Ovary (tissue), 10 donors: ENCODE measurements at places on chromosomes 6 and 20. TPM values are rescaled to one million over a fixed set of nuclear protein-coding genes. Genes with fewer than 3 reads are reported as not detected.

- no peaks in the 10 kb centered on the region for H3K36me3 ChIP-seq
- DNase-seq: no peak
- H3K4me3 ChIP-seq: no peak overlapping the region
- no peaks in the 10 kb centered on the region for H3K27me3 ChIP-seq
Measured at GRCh38 chr6:104229057-104229456, 630.7 kb downstream of the HACE1 start.

- no peak for DNase-seq
- no peaks in the 10 kb centered on the region for H3K4me1 ChIP-seq
- no peaks in the 10 kb centered on the region for H3K36me3 ChIP-seq
- H3K4me3 ChIP-seq: no peak overlapping the region
Measured at GRCh38 chr20:42895020-42895419, 294.7 kb downstream of the PTPRT start.

DNA sequence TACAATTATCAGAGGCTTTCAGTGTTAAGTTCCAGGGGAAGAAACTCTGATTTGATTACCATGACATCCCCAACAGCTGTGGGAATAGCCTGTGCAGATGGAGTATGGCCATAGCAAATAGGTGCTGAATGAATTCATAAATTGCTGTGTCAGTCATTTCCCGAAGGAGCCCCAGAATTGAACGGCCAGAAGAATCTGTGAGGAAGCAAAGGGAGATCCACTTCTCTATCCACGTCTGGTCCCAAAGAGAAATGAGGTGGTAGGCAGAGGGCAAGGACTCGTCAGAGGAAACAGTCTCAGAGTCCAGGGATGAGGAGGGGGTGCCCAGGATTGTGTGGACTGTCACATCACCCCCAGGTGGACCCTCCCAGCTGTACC lies 3.1 kb upstream of the TAF8 start:
- peak overlapping the region; percentile 82 for H3K27ac ChIP-seq
- DNase-seq: no peak
- no peaks in the 10 kb centered on the region for H3K27me3 ChIP-seq

DNA sequence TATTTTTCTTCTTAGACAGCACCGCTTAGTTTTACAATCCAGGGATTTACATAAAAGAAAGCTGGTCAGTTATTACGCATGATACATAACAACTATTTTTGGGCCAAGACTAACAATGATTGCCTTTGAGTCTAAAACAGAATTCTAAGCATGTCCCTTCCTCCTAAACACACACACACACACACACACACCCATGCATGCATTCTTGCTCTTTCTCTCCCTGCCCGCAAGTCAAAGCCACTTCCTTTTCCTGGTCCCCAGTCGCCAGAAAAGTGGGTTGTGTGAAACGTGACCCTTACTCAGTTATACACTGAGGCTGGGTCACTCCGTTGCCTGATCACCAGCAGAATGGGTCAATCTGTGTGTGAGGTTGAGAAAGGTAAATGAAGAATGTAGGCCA lies 31.4 kb downstream of the FYN start:
- no peak overlapping the region for H3K4me3 ChIP-seq
- no peak overlapping the region for H3K27ac ChIP-seq
- no peaks in the 10 kb centered on the region for H3K36me3 ChIP-seq
- H3K27me3 ChIP-seq: no peaks in the 10 kb centered on the region

GRCh38 chr20:57619051-57619831 lies 985 bp downstream of the ZBP1 start:
- H3K36me3 ChIP-seq: no peaks in the 10 kb centered on the region
- no peaks in the 10 kb centered on the region for H3K4me1 ChIP-seq
- H3K4me3 ChIP-seq: no peak overlapping the region
- no peak overlapping the region for H3K27ac ChIP-seq
- no peak for DNase-seq

GRCh38 chr20:11355345-11355744 lies 562.3 kb upstream of the BTBD3 start:
- H3K36me3 ChIP-seq: no peaks in the 10 kb centered on the region
- no peaks in the 10 kb centered on the region for H3K27me3 ChIP-seq
- no peaks in the 10 kb centered on the region for H3K4me1 ChIP-seq
- no peak for DNase-seq

DNA sequence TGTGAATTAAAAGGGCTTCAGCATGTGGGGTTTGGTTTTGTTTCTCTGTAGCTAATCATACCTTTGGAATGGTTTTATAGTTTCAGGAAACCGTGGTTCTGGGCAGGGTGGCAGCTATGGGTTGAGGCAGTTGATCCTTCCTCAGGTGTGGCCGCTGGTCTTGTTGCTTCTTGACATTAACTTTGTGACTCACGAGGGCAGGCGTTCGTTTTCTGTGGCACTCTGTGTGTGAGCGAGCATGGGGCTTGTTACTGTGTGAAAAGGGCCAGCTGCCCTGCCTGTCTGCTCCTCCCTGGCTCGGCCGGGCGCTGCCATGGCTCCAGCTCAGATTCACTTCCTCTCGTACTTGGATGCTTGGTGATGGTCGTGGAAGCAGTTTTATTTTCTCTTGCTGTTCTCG lies 16.2 kb downstream of the DNAJC5 start:
- no peaks in the 10 kb centered on the region for H3K27me3 ChIP-seq
- no peak for DNase-seq
- no peaks in the 10 kb centered on the region for H3K36me3 ChIP-seq
- H3K4me1 ChIP-seq: peaks cover 6% of the 10 kb centered on the region
- no peak overlapping the region for H3K27ac ChIP-seq

- H3K4me1 ChIP-seq: peaks cover 7% of the 10 kb centered on the region
- no peaks in the 10 kb centered on the region for H3K36me3 ChIP-seq
- no peak for DNase-seq
- H3K27ac ChIP-seq: no peak overlapping the region
- H3K27me3 ChIP-seq: no peaks in the 10 kb centered on the region
- no peak overlapping the region for H3K4me3 ChIP-seq
Measured at GRCh38 chr20:5031206-5031557, 29.9 kb upstream of the SLC23A2 start.

Gene SIRPA
- 30.8 TPM for total RNA-seq

GRCh38 chr6:43575105-43575771 lies 600 bp downstream of the XPO5 start:
- H3K36me3 ChIP-seq: no peaks in the 10 kb centered on the region
- no peaks in the 10 kb centered on the region for H3K27me3 ChIP-seq
- H3K4me3 ChIP-seq: peak overlapping the region; percentile 95
- DNase-seq: no peak
- H3K27ac ChIP-seq: no peak overlapping the region

DNA sequence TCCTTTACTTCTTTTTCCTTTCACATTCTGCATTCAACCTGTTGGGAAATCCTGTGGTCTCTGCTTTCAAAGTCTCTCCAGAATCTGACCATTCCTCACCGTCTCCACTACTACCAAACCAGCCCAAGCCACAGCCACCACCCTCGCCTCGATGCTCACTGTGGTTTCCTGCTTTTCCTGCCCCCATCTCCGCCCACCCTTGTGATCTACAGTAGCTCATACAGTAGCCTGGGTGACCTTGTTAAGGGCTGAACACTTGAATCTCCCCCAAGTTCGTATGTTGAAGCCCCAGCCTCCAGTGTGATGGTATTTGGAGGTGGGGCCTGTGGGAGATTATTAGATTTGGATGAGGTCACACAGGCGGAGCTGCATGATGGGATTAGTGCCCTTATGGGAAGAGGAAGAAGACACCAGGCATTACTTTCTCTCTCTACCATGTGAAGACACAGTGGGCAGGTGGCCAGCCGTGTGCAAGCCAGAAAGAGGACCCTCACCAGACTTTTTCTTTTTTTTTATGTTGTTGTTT lies 189.0 kb upstream of the UST start:
- H3K27me3 ChIP-seq: no peaks in the 10 kb centered on the region
- no peak overlapping the region for H3K27ac ChIP-seq
- no peak for DNase-seq
- no peak overlapping the region for H3K4me3 ChIP-seq
- H3K4me1 ChIP-seq: peaks cover 1% of the 10 kb centered on the region

Gene TCEA2
- 71.9 TPM for total RNA-seq

DNA sequence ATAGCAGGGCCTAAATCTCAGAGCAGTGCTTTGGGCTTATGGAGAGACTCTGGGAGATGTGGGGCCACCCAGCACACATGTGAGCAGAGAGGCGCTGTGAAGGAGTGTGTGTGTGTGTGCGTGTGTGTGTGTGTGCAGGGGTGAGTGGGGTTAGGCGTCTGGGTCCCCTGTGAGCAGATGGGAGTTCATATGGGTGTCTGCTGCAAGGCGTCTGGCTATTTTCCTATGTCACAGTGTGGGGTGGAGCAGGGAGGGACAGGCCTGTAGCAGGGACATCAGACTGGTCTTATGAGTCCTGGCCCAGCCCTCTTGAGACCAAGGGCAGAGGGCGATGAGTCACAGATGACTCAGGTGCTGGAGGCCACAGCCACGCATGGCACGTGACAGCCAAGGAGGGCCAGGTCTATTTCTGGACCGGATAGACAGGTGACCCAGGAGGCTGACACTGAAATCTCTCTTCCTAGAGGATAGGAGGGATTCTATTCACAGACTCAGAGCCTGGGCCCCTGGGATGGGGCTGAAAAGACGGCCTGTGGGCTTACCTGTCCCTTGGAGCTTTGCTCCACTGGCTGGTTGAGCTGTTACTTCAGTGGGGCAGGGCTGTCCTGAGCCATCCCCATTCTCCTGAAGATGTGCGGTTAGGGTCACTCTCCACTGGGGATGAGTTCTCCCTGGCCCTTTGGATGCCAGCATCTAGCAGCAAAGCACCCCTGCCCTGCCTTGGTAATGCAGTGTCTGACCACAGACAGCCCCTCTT lies 28.9 kb downstream of the VEGFA start:
- H3K4me1 ChIP-seq: no peaks in the 10 kb centered on the region
- H3K36me3 ChIP-seq: no peaks in the 10 kb centered on the region
- H3K27ac ChIP-seq: no peak overlapping the region
- DNase-seq: no peak
- no peak overlapping the region for H3K4me3 ChIP-seq
- H3K27me3 ChIP-seq: no peaks in the 10 kb centered on the region

Gene BAK1
- total RNA-seq: 9.9 TPM

GRCh38 chr20:48760403-48760983 lies 67.3 kb downstream of the PREX1 start:
- no peaks in the 10 kb centered on the region for H3K36me3 ChIP-seq
- DNase-seq: no peak
- no peaks in the 10 kb centered on the region for H3K27me3 ChIP-seq
- H3K4me1 ChIP-seq: no peaks in the 10 kb centered on the region

GRCh38 chr6:797479-798077 lies 104.6 kb upstream of the EXOC2 start:
- H3K4me1 ChIP-seq: no peaks in the 10 kb centered on the region
- no peak overlapping the region for H3K27ac ChIP-seq
- DNase-seq: no peak
- H3K4me3 ChIP-seq: no peak overlapping the region
- H3K36me3 ChIP-seq: no peaks in the 10 kb centered on the region

GRCh38 chr6:109202409-109203264 lies 107.3 kb downstream of the CEP57L1 start:
- no peaks in the 10 kb centered on the region for H3K27me3 ChIP-seq
- H3K27ac ChIP-seq: no peak overlapping the region
- no peak overlapping the region for H3K4me3 ChIP-seq
- H3K4me1 ChIP-seq: no peaks in the 10 kb centered on the region
- H3K36me3 ChIP-seq: no peaks in the 10 kb centered on the region

- H3K4me3 ChIP-seq: no peak overlapping the region
- no peaks in the 10 kb centered on the region for H3K27me3 ChIP-seq
- H3K4me1 ChIP-seq: no peaks in the 10 kb centered on the region
- no peak overlapping the region for H3K27ac ChIP-seq
Measured at GRCh38 chr6:71011871-71012371, 55.1 kb upstream of the B3GAT2 start.

Gene PCK1
- 2.0 TPM for total RNA-seq

DNA sequence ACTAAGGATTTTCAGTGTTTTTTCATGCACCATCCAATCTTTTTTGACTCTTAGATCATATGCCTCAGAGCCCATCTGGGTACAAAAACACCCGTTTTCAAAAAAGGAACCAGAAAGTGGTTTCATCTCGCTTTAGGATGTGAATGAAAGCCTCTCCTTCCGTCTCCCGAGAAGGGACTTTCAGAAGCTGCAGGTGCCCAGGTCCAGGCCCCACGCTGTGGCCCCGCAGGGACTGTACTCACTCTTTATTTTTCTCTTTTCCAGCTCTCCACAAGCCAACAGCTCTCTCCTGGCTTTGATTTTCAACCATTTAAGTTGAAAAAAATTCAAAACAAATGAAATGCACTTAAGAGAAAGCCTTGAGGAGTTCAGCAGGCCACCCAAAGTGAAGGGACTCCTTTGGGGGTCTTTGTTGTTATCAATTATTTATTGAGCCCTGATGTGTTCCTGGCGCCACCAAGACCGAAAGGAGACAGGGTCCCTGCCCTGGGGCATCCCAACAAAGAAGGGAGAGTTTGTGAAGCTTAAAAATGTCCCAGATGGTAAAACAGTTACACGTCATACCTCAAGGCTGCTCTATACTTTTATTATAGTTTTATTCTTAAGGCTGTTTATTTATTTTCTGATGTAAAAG lies 467.3 kb downstream of the PREX1 start:
- H3K36me3 ChIP-seq: no peaks in the 10 kb centered on the region
- no peak overlapping the region for H3K4me3 ChIP-seq
- no peak for DNase-seq
- H3K27me3 ChIP-seq: no peaks in the 10 kb centered on the region

- H3K36me3 ChIP-seq: no peaks in the 10 kb centered on the region
- H3K4me1 ChIP-seq: no peaks in the 10 kb centered on the region
- no peaks in the 10 kb centered on the region for H3K27me3 ChIP-seq
- DNase-seq: no peak
- no peak overlapping the region for H3K27ac ChIP-seq
- no peak overlapping the region for H3K4me3 ChIP-seq
Measured at GRCh38 chr6:68126089-68126749, 508.9 kb upstream of the ADGRB3 start.

- H3K4me1 ChIP-seq: peaks cover 2% of the 10 kb centered on the region
- no peaks in the 10 kb centered on the region for H3K27me3 ChIP-seq
- no peaks in the 10 kb centered on the region for H3K36me3 ChIP-seq
- no peak overlapping the region for H3K4me3 ChIP-seq
Measured at GRCh38 chr20:3734111-3734843, 1.8 kb downstream of the HSPA12B start.

DNA sequence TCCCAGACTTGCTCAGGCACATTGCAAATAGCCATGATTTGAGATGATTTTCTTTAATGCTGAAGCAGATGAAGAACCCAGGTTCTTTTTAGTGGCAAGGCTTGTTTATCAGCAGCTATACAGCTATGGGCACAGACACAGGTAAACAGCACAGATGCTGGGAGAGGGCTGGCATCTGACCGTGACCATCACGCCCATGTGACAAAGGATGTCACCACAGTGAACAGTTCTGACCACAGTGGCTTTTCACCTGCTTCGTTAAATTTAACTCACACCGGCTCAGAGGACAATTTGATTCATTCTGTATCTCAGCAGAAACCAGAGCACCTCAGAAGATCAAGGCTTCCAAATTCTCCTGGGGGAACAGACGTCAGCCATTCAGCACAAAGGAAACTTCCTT lies 142.6 kb downstream of the CDH26 start:
- H3K36me3 ChIP-seq: no peaks in the 10 kb centered on the region
- no peak for DNase-seq
- no peaks in the 10 kb centered on the region for H3K27me3 ChIP-seq

- no peaks in the 10 kb centered on the region for H3K4me1 ChIP-seq
- no peak within 1 kb of the TSS for H3K4me3 ChIP-seq
- no peak for DNase-seq
- H3K36me3 ChIP-seq: no peaks in the 10 kb centered on the region
Measured at GRCh38 chr20:63235399-63235983, at the start of gene BIRC7. Gene BIRC7, plus strand, starts transcription at chr20:63235905. Its CDS starts 192 bp downstream, at chr20:63236097.
